ENCODE measurements at places on chromosomes 3 and 15. TPM values are rescaled to one million over a fixed set of nuclear protein-coding genes. Genes with fewer than 3 reads are reported as not detected.

The SERPINI2 gene
- 0.74 TPM for total RNA-seq

The PLSCR4 gene
- 6.4 TPM for total RNA-seq

The PPARG gene
- total RNA-seq = 1.7 TPM

The MAP3K13 gene
- 42.0 TPM for total RNA-seq

The GOLGA8M gene
- 0.25 TPM for total RNA-seq

The COL8A1 gene
- total RNA-seq = 3.4 TPM

The FANCD2 gene
- 4.2 TPM for total RNA-seq

Measured in temporal lobe (tissue), 4 donors.